ENCODE measurements at places on chromosomes 1 and 21. TPM values are rescaled to one million over a fixed set of nuclear protein-coding genes. Genes with fewer than 3 reads are reported as not detected.
A peak's percentile ranks its signal among the peaks of the same experiment; 100 is the strongest.

DNA sequence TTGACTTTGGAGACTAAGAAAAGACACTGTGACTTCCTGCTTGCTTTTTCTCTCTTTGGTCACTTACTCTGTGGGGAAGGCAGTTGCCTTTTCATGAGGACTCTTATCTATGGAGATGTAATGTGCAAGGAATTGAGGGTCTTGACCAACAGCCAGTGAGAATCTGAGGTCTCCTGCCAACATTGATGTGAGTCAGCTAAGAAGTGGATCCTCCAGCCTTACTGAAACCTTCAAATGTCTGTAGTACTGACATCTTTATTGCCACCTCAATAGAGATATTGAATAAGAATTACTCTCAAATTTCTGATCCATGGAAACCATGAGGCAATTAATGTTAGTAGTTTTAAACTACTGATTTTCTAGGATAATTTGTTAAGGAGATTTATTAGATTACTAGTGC lies 598.4 kb downstream of the ADGRL2 start:
- DNase-seq: no peak

Gene SLAMF9
- total RNA-seq: not detected

Gene FLG2
- total RNA-seq: not detected

DNA sequence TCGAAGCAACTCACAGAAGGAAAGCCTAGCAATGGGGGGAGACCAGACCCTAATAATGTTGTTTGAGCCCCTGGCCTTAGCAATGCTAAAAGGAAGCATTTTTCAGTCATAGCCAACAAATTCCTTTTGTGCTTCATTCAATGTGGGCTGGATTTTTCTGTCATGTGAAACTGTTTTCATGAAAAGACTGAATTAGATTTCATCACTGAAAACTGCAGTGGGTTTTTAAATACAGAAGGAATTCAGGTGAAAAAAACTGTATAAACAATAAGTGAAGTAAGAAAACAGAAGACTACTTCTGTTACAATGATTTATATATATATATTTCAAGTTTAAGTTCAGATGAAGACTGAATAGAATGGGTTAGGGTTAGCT lies 204.8 kb downstream of the SMYD3 start:
- no peak for DNase-seq

- DNase-seq: no peak
Observed at GRCh38 chr1:183957216-183957830, 80.2 kb downstream of the COLGALT2 start.

- no peak for DNase-seq
Observed at GRCh38 chr1:172902861-172903381, 147.8 kb downstream of the TNFSF18 start.

DNA sequence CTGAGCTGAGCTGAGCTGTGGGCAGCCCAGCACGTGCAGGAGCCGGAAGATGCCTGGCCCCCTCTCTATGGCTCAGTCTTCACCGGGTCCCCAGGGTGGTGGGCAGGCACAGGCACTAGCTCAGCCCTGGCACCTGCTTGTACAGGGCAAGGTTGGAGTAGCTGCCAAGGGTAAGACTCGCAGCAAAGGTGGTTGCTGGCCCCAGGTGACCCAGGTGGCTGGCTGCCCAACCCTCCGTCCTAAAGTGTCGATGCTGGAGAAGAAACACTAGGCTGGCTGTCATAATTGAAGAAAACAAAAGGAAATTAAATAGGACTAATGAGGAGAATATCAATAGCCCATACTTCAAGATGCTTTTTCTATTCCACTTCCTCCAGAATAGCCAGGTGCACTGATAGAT lies 77.1 kb upstream of the ACTL8 start:
- no peak for DNase-seq

DNA sequence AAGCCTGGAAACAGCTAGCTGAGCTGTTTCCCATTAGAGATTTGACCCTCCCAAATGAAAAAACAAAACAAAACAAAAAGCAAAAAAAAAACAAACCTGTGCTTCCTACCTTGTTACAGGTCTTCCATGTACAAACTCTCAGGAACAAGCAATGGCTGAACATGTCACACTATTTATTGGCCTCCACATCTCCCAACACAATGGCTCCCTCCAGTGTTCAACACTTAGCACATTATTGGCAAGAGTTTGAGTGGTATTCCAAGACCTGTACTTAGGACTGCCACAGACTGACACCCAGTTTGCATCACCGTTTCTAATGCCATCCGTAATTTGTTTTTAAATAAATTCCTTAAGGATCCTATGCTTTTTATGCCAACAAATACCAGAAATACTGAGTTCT lies 195.0 kb upstream of the OLFM3 start:
- no peak for DNase-seq

DNA sequence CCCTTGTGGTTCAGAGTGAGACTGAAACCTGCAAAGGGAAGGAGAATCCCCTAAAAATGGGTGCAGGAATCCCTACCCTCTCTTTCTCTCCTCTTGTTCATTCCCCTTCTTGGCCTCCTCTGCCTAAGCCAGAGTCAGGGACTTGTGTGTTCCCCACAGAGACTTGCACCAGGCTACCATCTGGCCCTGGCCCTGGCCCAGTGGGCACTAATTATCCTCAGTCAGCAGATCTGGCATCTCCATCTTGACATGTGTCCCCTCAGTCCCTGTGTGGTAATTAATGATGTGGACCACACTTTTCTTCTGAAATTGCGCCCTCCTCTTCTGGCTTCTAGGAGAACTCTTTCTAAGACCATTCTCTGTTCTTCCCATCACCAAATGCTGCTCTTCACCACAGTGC lies 354.4 kb downstream of the SETD4 start:
- DNase-seq: no peak

GRCh38 chr1:73953186-73953585 lies 244.8 kb downstream of the LRRIQ3 start:
- DNase-seq: no peak

DNA sequence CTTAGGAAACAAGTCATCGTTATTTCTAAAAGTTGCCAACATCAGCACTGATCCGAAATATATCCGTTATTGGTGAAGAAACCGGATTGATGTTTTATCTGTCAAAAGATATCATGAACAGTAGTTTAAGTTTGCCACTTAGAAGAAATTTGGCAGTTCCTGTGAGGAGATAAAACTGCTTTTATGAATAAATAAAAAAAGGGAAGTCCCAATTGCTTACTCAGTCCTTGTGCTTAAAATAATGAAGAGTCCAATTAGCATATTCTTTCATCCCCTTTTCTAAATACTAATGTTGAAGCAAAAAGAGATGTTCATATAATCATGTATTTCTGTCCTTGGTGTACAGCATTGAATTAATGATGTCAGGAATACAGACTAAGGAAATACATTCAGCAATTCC lies 164.6 kb downstream of the NCAM2 start:
- no peak for DNase-seq

Gene CD2
- 0.75 TPM for total RNA-seq

DNA sequence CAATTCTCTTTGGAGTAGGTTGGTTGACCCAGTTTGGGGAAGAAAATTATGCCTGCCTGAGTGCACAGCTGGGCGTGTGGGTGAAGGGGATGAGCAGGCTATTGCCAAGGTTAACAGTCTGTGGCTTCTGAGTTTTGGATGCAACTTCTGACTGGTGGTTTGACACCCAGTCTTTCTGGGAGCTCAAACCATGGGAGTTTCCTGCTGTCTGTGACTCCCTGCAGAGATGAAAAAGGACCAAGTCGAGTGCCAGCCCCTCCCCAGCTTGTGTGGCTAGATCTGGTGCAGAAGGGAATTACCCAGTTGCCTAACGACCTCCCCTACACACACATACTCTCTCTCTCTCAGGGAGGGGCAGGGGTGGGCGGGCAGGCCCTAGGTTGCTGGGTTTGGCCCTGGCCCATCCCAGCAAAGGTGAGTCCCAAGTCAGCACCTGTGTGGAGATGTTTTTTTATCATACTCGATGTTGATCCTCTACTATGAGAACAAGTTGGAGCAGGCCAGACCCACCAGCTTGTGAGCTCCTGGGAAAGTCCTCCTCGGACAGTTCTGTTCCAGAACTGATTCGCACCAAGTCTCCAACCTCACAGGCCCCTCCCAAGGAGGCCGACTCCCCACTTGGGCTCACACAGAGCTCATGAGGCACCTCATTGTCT lies 28.2 kb downstream of the PKP1 start:
- DNase-seq: no peak

Gene C1QA
- 35.1 TPM for total RNA-seq

DNA sequence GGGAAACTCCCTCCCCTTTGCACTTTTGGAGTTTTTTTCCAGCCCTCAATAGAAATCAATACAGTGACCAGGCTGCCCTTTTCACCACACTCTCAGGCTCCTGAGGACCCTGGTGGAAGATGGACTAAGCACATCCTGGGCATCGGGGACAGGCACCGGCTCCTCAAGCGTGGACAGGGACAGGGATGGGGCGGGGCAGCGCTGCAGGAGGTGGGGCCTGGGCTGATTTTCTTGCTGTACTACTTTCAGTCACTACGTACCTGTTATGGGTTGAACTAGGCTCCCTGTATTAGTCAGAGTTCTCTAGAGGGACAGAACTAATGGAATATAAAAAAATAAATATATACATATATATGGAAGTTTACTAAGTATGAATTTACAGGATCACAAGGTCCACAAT lies 2.5 kb downstream of the MX2 start:
- no peak for DNase-seq

DNA sequence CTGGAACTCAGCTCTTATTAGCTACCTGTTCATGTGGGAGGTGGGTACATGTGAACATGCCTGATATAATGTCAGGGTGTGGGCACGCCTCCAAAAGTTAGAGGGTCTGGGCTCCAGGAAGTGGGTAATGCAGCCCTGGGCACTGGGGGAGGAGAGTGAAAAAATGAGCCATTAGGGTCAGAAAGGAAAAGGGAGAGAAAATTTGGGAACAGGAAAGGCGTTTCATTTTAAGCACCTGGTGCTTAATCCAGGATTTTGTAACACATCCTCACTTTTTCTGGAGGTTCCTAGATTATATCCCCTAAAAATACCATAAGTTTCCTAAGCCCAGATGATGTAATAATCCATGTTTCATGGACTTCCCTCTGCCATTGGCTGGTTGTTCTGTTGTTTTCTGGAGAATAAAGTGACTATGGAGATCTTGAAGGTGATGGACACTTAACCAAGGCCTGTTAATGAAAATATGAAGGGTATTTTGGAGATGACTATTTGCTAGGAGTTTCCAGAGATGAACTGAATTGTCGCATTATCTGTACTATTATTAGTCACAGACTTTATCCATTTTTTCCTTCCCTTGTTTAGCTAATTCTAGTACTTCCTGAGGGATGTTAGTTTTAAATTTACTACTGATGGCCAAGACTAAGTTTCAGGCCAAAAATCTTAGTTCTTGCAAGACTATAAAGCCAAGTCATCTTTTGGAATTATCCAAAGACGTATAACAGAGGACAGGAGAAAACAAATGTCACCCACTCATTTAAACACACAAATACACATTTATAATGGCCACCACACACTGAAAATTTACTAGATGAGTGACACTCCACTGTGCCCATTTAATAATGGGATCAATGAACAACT lies 24.4 kb upstream of the TARBP1 start:
- DNase-seq: no peak

Gene SLAMF8
- 1.5 TPM for total RNA-seq

Gene PKN2
- total RNA-seq: 27.0 TPM

DNA sequence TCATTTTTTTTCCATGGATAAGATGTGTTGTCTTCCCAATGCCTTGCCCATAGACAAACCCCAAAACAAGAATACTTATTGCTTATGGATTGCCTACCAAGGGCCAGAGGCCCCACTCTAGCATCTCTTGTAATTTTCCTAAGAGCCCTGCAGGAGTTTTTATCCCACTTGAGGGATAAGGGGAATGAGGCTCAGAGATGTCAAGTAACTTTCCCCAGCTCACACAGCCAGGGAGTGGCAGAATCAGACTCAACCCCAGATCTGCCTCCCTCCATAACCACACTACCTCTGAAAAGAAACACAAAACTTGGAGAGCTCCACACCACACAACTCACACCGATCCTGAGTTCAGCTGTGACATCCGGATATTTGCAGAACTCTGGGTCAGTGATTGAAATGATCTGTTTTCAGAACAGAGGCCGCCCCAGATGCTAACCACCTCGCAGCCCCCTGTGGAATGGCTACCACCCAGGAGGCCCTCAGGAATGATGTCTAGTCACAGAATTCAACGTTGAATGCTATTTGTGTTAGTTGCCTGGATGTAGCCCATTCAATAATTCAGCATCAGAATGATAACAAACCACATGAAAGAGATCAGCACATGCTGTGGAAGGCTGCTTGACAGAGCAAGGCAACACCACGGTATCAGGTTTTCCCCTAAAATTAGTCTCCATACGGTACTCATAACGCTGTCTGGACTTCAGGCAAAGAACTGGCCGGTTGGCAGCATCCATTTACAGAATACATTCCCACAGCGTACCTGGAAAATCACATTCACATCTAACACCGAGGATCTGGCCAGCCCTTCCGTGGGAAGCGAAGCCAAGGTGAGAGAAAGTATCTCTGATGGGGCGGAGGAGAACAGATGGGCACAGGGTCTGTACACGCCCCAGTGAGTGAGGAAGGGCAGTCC lies 231.9 kb downstream of the TOMM20 start:
- no peak for DNase-seq

Gene ATP5PB
- total RNA-seq: 565 TPM

GRCh38 chr1:81414488-81415015 lies 386.2 kb upstream of the ADGRL2 start:
- DNase-seq: peak; percentile 87

- DNase-seq: no peak
Observed at GRCh38 chr1:202697038-202697437, 13.2 kb downstream of the SYT2 start.

Gene CORT
- total RNA-seq: not detected

Gene EPHX1
- 39.2 TPM for total RNA-seq

Gene KAZN
- total RNA-seq: 3.1 TPM

Gene CTH
- 0.43 TPM for total RNA-seq

DNA sequence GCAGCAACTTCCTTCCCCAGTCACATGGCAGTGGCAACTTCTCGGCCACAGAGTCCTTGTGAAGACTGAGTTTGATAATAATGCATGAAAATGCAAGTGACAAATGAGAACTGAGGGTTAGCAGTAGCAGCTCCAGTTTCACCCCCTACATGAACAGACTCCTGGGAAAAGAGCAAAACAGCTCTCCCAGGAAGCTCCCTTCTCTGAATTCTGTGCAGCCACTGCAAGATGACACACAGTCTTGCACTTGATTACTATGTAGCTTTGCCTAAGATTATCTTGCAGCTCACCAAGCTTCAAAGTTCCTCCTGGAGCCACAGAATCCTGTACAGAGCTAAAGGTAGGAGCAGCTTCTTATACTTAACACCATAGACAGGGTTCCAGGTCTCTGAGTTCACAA lies 4.7 kb downstream of the PGBD5 start:
- DNase-seq: no peak

GRCh38 chr1:208479435-208479834 lies 235.3 kb upstream of the PLXNA2 start:
- no peak for DNase-seq

Gene PRMT2
- total RNA-seq: 76.5 TPM

DNA sequence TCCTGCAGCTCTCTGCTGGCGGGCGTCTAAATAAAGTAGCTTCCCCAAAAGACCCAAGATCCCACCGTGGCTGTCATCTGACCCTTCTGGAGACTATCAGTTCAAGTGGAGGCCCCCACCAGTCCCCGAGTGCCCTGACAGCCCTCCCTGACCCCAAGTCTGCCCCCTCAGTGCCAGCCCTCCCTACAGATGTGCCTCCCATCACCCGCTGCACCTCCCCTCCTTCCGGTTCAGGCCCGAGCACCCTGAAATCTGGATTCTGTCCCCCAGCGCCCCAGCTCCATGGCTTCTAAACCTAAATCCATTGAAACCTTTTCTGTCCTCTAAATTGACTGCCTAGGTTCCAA lies 595 bp downstream of the IL10RB start:
- DNase-seq: no peak

- no peak for DNase-seq
Observed at GRCh38 chr1:200279810-200280411, 129.9 kb downstream of the ZNF281 start.

All from cardiac septum (tissue), 1 donor.